ENCODE measurements at places on chromosomes 3 and 15.

DNA sequence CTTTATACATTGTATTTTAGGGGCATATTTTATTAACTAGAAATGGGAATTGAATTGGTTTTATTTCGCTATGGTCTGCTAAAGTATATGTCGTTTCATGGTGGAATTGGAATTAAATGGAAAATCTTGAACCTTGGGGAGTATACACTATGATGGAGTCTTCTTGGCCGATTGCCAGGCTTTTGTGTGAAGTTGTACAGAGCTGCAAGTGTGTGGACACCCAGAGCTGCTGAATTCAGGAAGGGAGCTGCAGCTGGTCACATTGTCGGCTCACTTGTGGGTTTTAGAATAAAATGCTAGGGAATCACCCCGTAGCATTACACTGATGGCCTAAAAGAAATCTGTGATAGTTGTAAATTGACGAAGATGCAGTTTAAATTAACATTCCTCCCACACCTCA, 35.1 kb downstream of the USP3 start:
- no peak for DNase-seq
- H3K4me3 ChIP-seq = no peak overlapping the region

- no peak overlapping the region for H3K27ac ChIP-seq
- H3K4me1 ChIP-seq = no peaks in the 10 kb centered on the region
- no peaks in the 10 kb centered on the region for H3K27me3 ChIP-seq
Observed at GRCh38 chr15:57301307-57301706, 75.0 kb upstream of the CGNL1 start.

DNA sequence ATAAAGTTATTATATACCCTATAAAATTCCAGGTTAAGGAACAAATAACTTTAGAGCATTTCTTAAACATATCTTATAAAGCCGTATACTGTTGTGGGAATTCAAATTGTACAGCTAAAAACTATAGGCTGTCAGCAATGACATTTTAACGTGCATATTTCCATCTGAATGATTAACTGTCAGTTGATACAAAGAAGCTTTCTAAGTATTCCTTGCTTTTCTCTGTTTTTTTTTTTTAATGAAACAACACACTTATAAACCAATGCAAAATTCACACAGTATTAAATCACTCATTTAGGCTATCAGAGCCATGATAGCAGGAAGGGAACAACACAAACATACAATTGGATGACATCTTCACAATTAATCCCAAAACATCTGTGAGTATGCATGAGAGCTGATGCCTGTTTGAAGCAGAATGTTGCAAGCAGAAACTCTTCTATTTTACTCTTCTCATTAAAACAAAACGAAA, 61.9 kb downstream of the CTDSPL start:
- no peaks in the 10 kb centered on the region for H3K4me1 ChIP-seq
- H3K4me3 ChIP-seq = no peak overlapping the region
- H3K36me3 ChIP-seq = no peaks in the 10 kb centered on the region
- no peak for DNase-seq
- H3K27ac ChIP-seq = no peak overlapping the region

DNA sequence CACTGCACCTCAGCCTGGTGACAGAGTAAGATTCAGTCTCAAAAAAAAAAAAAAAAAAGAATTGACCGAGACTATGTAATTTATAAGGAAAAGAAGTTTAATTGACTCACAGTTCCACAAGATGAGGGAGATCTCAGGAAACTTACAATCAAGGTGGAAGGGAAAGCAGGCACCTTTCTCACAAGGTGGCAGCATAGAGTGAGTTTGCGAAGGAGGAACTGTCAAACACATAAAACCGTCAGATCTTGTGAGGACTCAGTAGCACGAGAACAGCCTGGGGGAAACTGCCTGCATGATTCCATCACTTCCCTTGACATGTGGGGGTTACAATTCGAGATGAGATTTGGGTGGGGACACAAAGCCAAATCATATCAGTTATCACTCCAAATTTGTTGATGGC, 380.9 kb downstream of the EDEM1 start:
- H3K4me1 ChIP-seq = no peaks in the 10 kb centered on the region
- no peak overlapping the region for H3K4me3 ChIP-seq
- no peaks in the 10 kb centered on the region for H3K27me3 ChIP-seq
- H3K27ac ChIP-seq = no peak overlapping the region
- H3K36me3 ChIP-seq = no peaks in the 10 kb centered on the region

DNA sequence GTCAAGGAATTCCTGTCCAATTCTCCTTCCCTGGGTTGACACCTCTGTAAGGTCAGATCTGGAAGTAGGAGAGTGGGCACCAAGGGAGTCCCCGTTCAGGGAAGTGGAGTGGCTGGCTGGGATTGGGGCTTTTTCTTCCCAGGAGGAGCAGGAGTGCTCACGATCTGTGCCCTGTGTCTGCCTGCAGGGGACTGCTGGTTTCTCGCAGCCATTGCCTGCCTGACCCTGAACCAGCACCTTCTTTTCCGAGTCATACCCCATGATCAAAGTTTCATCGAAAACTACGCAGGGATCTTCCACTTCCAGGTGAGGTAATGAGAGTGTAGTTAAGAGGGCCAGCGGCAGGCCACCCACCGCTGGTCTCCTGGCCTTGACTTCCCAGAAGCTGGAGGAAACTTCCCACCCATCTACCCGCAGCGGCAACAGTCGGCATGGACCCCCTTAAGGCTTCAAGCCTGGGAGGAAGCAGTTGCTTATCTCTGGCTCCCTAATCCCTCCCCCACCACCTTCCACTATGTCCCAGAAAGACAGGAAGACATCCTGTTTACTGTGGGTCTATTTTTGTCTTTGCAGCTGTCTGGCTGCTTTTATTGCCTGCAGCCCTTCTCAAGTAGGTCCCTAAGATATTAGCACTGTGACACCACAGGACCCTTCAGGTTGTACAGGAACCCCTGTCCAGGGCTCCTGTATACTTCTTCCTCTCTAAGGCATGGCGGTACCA, 26.8 kb downstream of the CAPN3 start:
- no peaks in the 10 kb centered on the region for H3K36me3 ChIP-seq
- no peak overlapping the region for H3K4me3 ChIP-seq
- no peaks in the 10 kb centered on the region for H3K27me3 ChIP-seq
- H3K4me1 ChIP-seq = peaks cover 10% of the 10 kb centered on the region
- DNase-seq = peak; percentile 37

- no peaks in the 10 kb centered on the region for H3K27me3 ChIP-seq
- H3K4me1 ChIP-seq = no peaks in the 10 kb centered on the region
- no peak for DNase-seq
- no peak overlapping the region for H3K27ac ChIP-seq
- H3K36me3 ChIP-seq = no peaks in the 10 kb centered on the region
- no peak overlapping the region for H3K4me3 ChIP-seq
Observed at GRCh38 chr3:180630371-180630770, 28.4 kb downstream of the TTC14 start.

DNA sequence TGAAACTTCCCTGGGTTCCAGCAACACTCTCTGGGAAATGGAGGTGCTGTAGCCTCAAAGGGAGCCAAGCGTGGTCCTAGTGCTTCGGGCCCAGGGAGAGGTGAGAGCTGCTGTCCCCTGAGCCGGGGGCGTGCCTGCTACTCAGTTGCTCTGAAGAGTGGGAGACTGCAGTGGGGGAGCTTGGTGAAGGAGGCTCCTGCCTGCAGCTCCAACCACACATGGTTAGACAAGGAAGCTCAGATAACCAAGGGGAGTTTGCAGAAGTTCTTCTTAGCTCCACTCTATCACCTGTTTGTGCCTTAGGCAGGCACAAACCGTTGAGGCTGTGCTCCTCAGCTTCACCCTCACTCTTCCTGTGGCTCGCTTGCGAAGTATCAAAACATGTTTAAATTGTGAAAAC, 53.6 kb upstream of the TRPM1 start:
- no peak overlapping the region for H3K4me3 ChIP-seq
- no peaks in the 10 kb centered on the region for H3K36me3 ChIP-seq
- no peak overlapping the region for H3K27ac ChIP-seq
- peaks cover 3% of the 10 kb centered on the region for H3K4me1 ChIP-seq
- no peaks in the 10 kb centered on the region for H3K27me3 ChIP-seq

- H3K4me1 ChIP-seq = peaks cover 9% of the 10 kb centered on the region
- DNase-seq = no peak
- no peak overlapping the region for H3K4me3 ChIP-seq
- no peaks in the 10 kb centered on the region for H3K27me3 ChIP-seq
Observed at GRCh38 chr3:9081184-9081818, 118.0 kb upstream of the RAD18 start.

DNA sequence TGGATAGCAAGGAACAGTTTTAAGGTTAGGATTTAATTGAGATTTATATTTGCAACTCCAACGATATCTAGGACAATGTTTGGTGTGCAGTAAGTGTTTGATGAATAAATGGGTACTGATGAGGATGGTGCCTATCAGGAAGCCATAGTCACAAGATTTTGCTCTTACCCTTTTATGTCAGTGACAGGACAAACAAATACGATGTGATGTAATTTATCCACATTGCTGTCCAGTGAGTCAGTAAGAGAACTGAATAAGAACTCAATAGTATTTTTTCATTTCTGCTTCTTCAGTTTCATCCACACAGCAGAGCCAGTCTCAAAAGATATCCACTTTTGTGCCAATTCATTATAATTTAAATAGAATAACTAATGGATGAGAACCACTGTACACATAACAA, 18.5 kb downstream of the C3orf85 start:
- no peak overlapping the region for H3K27ac ChIP-seq
- DNase-seq = no peak
- no peaks in the 10 kb centered on the region for H3K36me3 ChIP-seq

GRCh38 chr3:132595014-132595413, 2.1 kb upstream of the ACKR4 start:
- H3K27ac ChIP-seq = no peak overlapping the region
- peak; percentile 68 for DNase-seq
- H3K4me1 ChIP-seq = no peaks in the 10 kb centered on the region
- H3K4me3 ChIP-seq = no peak overlapping the region

GRCh38 chr15:99566157-99566897, 543 bp downstream of the MEF2A start:
- H3K4me1 ChIP-seq = peaks cover 3% of the 10 kb centered on the region
- H3K27ac ChIP-seq = peak overlapping the region; percentile 93
- H3K36me3 ChIP-seq = no peaks in the 10 kb centered on the region
- DNase-seq = peak; percentile 26

DNA sequence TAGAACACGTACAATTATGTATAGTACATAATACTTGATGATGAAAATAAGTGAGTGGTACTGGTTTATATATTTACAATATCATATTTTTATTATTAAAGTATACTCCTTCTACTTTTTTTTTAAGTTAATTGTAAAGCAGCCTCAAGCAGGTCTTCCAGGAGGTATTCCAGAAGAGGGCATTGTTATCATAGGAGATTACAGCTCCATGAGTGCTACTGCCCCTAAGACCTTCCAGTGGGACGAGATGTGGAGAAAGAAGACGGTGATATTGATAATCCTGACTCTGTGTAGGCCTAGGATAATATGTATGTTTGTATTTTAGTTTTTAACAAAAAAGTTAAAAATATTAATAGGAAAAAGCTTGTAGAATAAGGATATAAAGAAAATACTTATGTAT, 40.3 kb upstream of the SCN5A start:
- H3K27me3 ChIP-seq = no peaks in the 10 kb centered on the region
- H3K4me1 ChIP-seq = no peaks in the 10 kb centered on the region
- no peak overlapping the region for H3K27ac ChIP-seq
- DNase-seq = no peak
- H3K4me3 ChIP-seq = no peak overlapping the region
- no peaks in the 10 kb centered on the region for H3K36me3 ChIP-seq

- no peaks in the 10 kb centered on the region for H3K27me3 ChIP-seq
- no peak overlapping the region for H3K27ac ChIP-seq
- peak; percentile 60 for DNase-seq
- H3K4me1 ChIP-seq = no peaks in the 10 kb centered on the region
Observed at GRCh38 chr3:8416965-8417364, 84.7 kb upstream of the LMCD1 start.

- DNase-seq = no peak
- H3K27ac ChIP-seq = no peak overlapping the region
- H3K4me3 ChIP-seq = no peak overlapping the region
- H3K36me3 ChIP-seq = no peaks in the 10 kb centered on the region
- H3K4me1 ChIP-seq = no peaks in the 10 kb centered on the region
- no peaks in the 10 kb centered on the region for H3K27me3 ChIP-seq
Observed at GRCh38 chr3:10775828-10776227, 40.2 kb upstream of the SLC6A11 start.

DNA sequence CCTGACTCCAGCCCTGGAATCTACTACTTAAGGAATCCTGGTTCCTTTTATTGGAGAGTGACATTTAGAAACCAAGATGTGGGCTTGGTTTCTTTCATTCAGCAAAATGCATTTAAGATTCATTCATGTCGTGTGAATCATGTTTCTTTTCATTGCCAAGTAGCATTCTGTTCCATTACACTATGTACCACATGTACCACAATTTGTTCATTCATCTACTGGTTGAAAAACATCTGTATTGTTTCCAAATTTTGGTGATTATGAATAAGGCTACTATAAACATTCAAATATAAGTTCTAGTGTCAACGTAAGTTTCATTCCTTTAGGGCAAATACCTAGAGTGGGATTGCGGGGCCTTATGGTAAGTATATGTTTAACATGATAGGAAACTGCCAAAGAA, 264.2 kb downstream of the VPS13C start:
- no peaks in the 10 kb centered on the region for H3K4me1 ChIP-seq
- no peak overlapping the region for H3K4me3 ChIP-seq
- DNase-seq = no peak
- H3K27ac ChIP-seq = no peak overlapping the region
- H3K27me3 ChIP-seq = no peaks in the 10 kb centered on the region
- H3K36me3 ChIP-seq = no peaks in the 10 kb centered on the region

GRCh38 chr3:129553719-129554118, 10.7 kb downstream of the H1-8 start:
- no peaks in the 10 kb centered on the region for H3K36me3 ChIP-seq
- H3K4me3 ChIP-seq = no peak overlapping the region
- no peak overlapping the region for H3K27ac ChIP-seq

DNA sequence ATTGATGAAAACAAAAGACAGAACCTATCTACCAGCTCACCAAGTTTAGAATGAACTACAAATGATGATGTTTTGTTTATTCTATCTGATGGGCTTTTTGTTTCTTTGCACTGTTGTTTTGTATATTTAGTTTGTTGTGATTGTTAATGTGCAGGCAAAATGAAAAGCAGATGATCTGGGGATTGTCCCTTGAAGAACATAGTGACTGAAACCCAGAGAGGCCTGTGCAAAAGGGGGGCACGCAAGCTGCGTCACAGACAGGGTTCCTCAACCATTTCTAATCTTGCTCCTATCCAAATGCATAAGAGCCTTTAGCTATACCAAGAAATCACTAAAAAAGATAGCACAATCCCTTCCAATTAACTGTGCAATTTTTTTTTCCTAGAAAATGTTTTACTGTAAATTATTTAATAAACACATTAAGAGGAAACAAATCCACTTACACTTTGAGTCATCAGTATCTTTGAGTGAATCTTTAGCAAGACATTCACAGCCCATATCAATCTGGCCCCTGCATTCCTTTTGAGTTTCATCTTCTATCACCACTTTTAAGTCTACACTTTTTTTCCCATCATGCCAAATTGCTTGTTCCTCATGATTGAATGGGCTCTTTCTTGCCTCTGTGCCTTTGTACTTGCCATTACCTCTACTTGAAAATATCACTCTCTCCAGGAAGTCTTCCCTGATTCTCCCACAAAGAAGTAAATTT, 220.3 kb downstream of the ATP8B4 start:
- H3K4me1 ChIP-seq = no peaks in the 10 kb centered on the region
- no peaks in the 10 kb centered on the region for H3K36me3 ChIP-seq
- no peak overlapping the region for H3K27ac ChIP-seq
- peaks cover 2% of the 10 kb centered on the region for H3K27me3 ChIP-seq

Measured in mesendoderm (in vitro differentiated cells).